GM12864 (cell line): ENCODE measurements at places on chromosomes 11 and 22.

DNA sequence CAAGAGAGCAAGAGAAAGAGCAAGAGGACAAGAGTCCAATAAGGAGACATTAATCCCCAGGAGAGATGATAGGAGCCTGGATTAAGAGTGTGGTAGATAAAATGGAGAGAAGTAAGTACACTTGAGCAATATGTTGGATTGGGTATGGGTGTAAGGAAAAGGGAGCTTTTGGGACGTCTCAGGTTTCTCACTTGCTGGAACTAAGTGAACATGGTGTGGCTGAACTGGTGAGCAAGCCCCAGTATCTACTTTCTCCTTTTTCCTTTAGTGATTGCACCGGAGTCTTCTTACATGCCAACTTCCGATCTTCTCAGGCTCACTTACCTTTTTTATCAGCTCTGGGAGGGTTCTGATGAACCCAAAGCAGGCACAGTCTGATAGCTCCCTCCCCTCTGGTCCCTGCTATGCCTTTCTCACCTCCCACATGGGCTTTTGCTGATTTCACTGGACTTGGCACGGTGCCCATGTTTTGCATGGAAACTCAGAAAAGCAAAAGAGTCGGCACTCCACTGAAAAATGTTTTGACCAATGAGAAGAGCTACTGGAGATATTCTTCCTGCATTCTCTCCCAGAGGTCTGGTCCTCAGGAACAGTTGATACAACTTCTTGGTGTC lies 14.5 kb upstream of the APLNR start:
- no peak for DNase-seq

DNA sequence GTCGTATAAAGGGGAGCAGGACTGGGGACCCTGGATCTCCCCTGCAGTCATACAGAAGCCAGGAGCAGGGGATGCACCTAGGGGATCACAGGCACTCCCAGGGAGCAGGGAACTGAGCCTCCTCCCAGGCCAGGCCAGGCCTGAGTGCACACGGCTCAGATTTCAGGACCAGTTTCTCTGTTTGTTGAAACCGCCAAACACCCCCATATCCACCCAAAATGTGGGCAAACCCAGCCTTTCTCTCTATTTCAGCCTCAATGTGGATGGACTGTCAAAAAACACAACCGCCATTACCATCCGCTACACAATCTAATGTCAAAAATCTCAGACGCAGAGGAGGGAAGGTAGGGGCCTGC lies 17.5 kb downstream of the MN1 start:
- DNase-seq, result no peak

DNA sequence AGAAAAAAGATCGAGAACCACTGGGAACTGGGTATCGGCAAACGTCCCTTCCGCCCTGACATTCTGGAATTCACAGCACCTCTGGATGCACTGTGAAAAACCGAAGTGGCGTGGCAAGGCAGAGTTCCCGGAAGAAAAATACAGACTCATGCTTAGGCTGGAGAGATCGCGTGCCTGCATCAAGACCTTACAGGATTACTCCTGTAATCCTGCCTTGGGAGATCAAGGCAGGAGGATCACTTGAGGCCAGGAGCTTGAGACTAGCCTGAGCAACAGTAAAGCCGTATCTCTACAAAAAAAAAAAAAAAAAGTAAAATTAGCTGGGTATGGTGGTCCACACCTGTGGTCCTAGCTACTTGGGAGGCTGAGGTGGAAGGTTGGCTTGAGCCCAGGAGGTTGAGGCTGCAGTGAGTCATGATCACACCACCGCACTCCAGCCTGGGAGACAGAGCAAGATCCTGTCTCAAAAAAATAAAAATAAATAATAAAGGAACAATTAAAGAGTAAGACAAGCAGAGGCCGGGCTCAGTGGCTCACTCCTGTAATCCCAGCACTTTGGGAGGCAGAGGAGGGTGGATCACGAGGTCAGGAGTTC lies 19.9 kb upstream of the TEF start:
- DNase-seq, result no peak

- DNase-seq, result no peak
These were observed 58.8 kb downstream of the MYO18B start for GRCh38 chr22:25800766-25801165.

DNA sequence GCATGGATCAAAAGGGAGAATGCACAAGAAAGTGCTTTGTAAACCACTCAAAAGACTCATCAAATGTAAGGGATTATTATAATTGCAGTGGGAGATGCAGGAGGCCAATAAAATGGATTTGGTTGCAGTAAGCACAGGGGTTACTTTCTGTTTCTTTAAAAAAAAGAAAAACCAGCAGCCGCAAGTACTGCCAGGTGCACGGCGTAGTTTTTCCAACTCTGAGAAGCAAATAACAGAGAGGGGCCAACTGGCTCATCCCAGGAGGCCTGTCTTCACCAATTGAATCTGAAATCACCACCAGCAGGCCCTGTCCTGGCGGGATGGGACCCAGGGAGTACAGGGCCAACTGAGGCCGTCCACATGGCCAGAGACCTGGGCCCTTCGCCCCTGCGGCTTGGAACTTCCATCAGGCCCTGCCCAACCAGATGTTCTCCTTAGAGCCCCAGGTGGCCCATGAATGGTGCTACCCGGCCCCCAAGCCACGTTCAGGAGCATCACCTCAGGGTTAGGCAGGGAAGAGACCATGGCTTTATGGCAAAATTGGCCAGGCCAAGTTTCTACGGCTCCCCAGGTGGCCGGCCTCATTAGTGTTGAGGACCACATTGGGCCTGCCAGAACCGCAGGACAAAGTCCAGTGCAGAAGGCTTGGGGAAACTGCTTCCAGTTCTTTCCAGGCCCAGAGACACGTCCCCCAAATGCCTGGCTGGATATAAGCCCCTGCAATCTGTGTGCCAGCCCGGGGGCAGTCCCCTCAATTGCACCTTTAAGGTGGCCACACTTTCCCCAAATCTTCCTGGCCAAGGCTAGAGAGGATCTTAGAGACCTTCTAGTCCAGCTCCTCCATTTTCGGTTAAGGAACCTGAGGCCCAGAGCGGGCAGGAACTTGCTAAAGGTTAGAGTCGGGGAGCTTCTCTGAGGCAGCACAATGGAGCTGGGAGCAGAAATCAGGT lies 61.7 kb downstream of the CHRDL2 start:
- DNase-seq, result no peak

DNA sequence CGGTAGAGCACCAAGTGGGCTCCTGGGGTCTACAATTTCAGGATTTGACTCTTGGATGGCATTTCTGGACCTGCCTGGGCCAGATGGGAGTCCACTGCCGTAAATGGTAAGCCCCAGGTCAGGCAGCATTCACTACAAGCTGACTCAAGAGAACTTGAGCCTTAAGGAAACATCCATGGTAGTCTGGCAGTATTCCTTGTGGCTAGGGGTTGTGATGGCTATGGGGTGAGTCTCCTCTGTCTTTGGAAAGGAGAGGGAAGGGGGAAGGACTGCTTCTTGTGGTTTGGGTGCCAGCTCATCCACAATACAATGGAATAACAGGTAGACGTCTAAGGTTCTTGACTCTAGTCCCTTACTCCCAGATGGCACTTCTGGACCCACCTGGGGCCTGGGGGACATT lies 32.3 kb upstream of the POU2AF2 start:
- DNase-seq, result no peak

GRCh38 chr11:68810164-68810563 lies 31.6 kb downstream of the CPT1A start:
- no peak for DNase-seq

DNA sequence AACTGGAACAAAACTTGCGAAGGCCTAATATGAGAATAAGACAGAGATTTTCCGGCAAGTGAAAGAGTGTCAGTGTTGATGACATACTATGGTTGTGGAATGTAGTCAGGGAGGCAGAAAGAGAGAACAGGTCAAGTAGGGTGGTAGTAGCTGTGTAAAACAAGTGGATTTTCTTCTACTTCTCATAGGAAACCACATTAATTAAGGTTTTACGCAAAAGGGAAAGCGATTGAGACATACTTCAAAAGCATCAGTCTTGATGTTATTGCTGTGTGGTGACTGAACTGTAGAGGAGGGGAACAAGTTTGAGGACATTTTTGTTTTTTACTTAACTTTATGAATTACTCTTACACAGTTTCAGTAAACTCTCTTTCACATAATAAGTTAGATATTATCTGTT lies 186.0 kb upstream of the CNTN5 start:
- no peak for DNase-seq

DNA sequence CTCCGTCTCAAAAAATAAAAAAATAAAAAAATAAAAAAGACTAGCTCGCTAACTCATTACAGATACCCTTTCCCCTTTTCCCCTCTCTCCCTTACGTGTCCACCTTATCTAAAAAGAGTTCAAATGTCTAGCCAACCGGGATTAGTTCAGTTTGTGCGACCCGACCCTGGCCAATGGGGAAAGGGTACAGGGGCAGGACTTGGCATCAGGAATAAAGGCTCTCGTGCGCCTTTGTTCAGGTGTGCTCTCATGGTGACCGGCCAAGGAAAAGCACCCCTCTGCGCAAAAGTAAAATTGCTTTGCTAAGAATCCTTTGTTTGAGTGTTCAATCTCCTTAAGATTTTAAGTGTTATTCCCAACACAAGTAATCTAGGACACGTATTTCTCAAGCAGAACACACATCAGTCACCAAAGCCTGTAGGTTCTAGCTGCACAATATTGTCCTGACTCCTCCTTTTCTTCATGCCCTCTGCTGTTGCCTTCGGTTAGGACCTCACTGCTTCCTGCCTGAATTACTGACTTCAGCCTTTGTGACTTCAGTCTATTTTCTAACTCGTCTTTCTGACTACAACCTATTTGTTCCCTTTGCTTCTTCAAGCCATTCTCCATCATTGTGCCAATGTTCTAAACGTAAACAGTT lies 20.7 kb upstream of the CECR2 start:
- no peak for DNase-seq

DNA sequence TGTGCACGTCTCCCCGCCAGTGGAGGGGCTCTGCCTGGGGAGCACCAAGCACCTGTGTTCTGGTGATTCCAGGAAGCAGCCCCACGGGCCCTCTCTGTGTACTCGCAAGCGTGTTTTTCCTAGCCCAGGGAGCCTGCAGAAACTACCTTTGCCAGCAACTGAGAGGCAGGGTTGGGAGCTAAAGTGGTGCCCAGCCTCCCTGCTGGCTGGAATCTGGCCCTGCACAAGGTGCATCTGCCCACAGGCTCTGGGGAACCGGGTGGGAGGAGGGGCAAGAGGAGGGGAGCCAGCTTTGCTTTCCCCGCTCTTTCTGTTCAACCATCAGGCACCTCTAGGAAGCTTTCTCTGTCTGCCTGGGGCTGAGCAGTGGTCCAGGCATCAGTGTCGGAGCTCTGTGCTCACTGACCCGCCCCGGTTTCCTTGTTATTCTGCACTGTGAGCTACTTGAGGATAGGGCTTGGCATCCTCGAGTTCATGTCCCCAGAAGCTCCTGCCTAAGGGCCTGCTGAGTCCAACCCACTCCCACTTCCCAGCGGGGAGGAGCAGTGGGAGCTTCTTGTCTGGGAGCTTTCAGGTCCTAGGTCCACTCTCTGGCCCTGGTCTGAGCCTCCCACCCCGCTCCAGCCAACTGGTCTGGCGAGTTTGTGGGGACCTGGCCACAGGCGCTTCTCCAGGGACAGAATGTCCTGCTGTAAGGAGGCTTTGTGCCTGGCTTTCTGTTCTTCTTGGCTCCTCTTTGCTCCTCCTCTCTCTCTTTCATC lies 14.9 kb downstream of the DAGLA start:
- DNase-seq, result no peak

GRCh38 chr22:37533995-37534394 lies 14.8 kb upstream of the CARD10 start:
- no peak for DNase-seq

GRCh38 chr11:75334976-75335375 lies 16.5 kb downstream of the ARRB1 start:
- DNase-seq, result no peak

DNA sequence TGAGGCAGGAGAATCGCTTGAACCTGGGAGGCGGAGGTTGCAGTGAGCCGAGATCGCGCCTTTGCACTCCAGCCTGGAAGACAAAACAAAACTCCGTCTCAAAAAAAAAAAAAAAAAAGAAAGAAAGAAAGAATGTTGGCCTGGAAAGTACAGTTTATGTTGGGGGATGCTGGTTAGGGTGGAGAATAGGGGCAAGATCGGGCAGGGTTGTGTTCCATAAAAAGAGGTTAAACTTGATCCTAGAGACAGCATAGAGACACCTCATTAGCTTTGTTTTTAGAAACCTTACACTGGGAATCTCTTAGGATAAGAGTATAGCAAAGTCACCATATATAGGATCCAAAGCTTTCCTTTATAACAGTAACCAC lies 1.9 kb upstream of the FTH1 start:
- no peak for DNase-seq
